ENCODE measurements at places on chromosomes 7 and 10.

- DNase-seq, result no peak
These were observed 811 bp downstream of the GPC2 start for GRCh38 chr7:100176096-100177044.

- no peak for DNase-seq
These were observed 187.2 kb downstream of the GLI3 start for GRCh38 chr7:42049761-42050160.

- no peak for DNase-seq
These were observed 519 bp upstream of the RPP38 start for GRCh38 chr10:15096661-15097010.

- no peak for DNase-seq
These were observed 230.9 kb downstream of the BICC1 start for GRCh38 chr10:58743466-58744115.

DNA sequence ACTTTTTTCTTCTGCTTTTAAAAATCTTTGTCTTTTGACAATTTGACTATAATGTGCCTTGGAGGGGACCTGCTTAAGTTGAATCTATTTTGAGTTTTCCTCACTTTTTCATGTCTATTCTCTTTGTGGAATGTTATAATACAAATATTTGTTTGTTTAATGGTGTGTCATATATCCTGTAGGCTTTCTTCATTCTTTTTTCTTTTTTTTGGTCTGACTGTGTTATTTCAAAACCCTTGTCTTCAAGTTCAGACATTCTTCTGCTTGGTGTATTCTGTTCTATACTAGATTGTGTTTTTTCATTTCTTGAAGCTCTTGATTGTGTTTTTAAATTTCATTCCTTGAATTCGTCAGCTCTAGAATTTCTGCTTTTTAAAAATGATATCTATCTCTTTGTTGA lies 228.2 kb downstream of the STK31 start:
- no peak for DNase-seq

DNA sequence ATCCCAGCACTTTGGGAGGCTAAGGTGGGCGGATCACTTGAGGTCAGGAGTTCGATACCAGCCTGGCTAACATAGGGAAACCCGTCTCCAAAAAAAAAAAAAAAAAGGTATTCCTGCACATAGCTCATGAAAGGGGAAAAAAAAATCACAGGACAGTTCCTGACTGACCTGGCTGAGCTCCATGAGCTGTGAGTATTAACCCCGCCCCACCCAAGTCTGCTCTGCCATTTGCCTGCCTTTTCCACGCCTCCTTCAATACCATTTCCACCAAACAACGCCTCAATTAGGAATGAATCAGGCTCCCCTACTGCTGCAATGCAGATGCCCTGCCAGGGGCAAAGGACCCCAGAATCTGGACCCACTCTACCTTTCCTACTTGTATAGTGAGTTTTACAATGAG lies 55.0 kb downstream of the PDIA4 start:
- DNase-seq, result no peak

Data from MV-4-11 (cell line).